Panc1 (cell line): ENCODE measurements at places on chromosomes 11 and 22. TPM values are rescaled to one million over a fixed set of nuclear protein-coding genes. Genes with fewer than 3 reads are reported as not detected.

EFEMP2 gene
- total RNA-seq: 23.7 TPM

MPST gene
- 31.4 TPM for total RNA-seq

DNA sequence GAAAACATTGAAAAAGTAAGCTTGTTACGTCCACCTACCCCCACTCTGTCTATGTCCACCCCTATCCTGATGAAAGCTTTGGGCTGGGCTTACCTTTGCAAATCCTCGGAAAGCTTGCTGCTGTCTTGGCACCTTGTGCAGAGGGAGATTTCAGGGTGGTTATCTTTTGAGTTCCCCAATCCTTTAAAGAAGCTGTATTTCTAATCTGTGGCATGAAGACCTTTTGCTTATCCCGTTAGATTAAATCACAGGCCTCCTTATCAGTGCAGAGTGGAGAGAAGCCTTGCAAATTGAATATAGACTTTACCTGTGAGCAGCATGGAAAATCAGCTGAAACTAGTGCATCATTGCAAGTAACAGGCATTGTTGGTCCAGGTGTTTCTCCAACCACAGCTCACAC is 580.6 kb upstream of the ANO5 start:
- DNase-seq: no peak

- no peak for DNase-seq
Measured at GRCh38 chr11:28969832-28970231, 861.6 kb downstream of the METTL15 start.

DNA sequence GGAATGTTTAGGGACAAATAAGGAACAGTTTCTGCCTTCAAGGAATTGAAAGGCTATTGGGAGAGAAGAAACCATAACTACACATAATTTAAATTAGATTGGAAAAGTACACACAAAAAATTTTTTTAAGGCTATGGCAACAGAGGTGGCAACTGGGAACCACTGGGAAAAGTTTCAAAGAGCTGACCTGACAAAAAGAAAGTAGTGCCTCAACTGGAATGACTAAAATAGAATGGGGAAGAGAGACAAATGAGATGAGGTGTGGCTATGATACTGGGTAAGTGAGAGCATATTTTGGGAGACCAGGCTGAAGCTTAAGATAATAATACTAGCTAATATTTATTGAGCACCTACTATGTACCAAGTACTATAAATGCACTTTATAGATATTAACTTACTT is 2.9 kb upstream of the AKIP1 start:
- DNase-seq: no peak

DNA sequence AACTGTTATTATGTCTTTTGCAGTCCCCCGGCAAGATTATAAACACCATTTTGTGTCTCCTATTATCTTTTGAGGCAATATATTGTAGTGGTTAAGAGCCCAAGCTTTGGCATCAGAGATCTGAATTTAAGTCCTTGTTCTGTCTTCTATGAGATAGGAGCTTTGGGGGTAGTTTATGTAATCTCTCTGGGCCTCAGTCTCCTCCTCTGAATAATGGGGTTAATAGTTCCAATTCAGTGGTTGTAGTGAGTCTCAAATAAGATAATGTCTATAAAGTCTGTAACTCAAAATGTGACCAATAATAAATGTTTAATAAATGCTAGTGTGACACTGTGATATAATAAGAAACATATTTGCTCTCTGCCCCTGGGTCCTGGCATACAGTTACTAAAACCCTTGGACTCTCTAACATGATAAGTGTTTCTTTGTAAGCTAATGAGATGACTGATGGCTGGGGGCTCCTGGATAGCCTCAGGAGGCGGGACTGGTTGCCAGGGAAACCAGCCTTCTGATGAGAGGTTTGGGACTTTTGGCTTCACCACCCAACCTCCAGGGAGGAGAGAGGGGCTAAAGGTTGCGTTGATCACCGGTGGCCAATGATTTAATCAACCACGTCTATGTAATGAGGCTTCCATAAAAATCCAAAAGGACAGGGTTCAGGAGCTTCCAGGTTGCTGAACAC is 183.4 kb upstream of the MTMR2 start:
- DNase-seq: no peak

- no peak for DNase-seq
Measured at GRCh38 chr11:117458275-117459122, 130.8 kb downstream of the CEP164 start.
